ENCODE measurements at places on chromosomes 4 and X.

GRCh38 chr4:152103181-152103901, 342.5 kb upstream of the GATB start:
- DNase-seq: no peak

GRCh38 chrX:10988653-10989052, 122.5 kb upstream of the HCCS start:
- no peak for DNase-seq

DNA sequence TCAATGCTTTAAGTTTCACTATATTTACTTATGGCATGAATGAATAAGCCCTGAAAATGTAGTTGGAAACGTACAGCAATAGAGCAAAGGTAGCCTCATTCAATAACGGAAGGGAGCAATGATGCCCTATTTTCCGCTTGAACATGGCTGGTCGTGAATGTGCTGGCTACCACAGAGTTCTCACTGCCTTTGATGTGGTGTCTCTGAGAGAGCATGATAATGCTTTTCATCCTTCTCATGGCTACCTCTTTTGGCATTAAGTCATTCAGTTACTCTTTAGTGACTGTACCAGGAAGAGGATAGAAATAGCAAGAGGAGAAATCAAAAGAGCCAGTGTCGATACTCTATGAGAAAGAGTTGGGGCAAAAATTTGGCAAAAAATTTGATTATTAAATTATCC, 308.0 kb downstream of the PPP3CA start:
- DNase-seq: no peak

DNA sequence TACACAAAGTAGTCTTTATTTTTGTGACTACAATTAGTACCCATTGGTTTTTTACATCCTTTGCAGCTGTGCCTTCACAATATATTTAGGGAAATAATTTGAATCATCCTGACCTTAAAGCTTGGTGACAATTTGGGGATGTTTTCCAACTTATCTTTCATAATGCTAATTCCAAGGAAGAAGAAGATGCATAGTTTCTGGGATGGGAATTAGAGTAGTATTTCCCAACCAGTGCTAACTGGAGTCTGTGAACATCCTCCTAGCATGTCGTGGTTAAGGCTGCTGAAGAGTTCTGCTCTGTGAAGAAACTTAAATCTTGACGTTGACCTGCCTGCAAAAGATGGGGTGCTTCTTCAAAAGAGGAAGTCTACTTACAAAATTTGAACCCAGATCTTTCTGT, 173.5 kb downstream of the ANK2 start:
- DNase-seq: no peak

- DNase-seq: no peak
These were observed 472.9 kb upstream of the GRID2 start for GRCh38 chr4:91830681-91831395.

DNA sequence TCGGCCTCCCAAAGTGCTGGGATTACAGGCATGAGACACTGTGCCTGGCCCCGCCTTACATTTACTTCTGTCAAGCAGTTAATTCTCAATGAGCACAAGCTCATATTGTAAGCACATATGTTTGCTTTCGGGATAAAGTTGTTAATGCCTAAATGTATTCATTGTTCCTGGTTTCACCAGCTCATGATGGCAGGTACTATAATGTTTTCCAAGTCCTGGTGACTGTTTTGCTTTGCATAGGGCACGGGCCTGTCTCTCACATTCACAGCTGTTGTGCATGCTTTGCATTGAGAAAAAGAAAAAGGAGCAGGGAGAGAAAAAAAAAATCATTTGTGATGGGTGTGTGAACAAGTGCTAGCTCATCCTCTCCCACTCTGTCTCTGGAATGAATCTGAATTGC, 661.2 kb upstream of the TENM3 start:
- no peak for DNase-seq

GRCh38 chr4:152024881-152025280, 264.1 kb upstream of the GATB start:
- no peak for DNase-seq

GRCh38 chr4:116066711-116067245, 953.4 kb upstream of the NDST4 start:
- no peak for DNase-seq

GRCh38 chrX:45266456-45266855, 65.8 kb upstream of the DIPK2B start:
- no peak for DNase-seq

DNA sequence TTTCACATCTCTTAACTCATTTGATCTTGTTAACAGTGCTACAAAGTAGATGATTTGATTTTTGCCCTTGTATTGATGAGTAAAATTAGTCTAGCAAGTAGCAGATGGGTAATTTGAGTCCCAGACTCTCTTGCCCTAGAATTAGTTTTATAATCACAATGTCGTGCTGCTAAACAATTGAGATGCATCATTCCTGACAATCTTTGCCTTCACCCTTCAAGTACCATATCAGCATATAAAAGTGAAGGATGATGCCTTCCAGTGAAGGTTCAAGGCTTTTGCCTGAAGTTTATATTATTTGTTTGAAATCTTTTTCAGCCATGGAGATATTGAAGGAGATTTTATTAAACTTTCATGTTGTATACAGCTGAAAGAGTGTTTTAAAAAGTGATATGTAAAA, 141.4 kb downstream of the GRID2 start:
- DNase-seq: no peak

- DNase-seq: no peak
These were observed 10.8 kb downstream of the SLC10A7 start for GRCh38 chr4:146510942-146511341.

GRCh38 chr4:11287055-11287454, 141.6 kb downstream of the HS3ST1 start:
- no peak for DNase-seq

DNA sequence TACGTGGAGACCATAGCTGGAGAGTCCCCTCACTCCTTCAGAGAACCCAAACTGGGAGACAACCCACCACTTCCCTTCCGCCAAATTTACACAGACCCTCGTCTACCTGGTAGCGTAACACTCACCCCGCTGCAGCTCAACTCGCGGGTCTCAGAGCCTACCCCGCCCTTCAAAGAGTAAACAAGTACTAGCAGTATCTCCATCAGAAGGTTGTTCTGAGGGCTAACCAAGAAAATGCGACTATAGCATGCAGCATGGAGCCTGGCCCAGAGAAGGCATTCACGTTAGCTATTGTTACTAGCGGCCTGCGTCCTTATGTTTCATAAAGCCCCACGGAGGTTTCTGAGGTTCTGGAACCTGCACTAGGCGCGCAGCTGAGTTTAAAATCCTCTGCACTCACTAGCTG, 531 bp upstream of the MANBA start:
- DNase-seq: peak; percentile 15

DNA sequence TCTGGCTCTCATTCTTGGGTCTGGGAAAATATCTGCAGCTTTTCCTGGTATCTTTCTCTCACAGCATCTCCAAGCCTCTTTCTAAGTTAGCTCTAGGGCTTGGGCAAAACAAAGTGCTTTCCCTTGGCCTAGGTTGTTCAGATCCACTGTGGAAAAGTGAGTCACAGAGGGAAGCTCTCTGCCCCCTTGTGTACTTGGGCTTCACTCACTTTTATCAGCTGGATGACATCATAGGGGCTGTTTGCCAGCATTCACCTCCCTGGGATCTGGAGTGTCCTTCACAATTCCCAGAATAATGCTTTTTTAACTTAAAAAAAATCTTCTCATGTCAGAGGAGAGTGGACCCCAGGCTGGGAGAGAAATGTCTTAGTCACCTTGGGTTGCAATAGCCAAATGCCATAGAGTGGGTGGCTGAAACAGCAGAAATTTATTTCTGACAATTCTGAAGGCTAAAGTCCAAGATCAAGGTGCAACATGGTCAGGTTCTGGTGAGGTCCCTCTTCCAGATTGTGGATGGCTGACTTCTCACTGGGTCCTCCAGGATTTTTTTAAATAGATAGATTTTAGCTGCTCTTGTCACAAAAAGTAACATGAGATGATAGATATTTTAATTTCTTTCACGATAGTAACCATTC, 247.8 kb downstream of the SH2D1A start:
- DNase-seq: no peak

DNA sequence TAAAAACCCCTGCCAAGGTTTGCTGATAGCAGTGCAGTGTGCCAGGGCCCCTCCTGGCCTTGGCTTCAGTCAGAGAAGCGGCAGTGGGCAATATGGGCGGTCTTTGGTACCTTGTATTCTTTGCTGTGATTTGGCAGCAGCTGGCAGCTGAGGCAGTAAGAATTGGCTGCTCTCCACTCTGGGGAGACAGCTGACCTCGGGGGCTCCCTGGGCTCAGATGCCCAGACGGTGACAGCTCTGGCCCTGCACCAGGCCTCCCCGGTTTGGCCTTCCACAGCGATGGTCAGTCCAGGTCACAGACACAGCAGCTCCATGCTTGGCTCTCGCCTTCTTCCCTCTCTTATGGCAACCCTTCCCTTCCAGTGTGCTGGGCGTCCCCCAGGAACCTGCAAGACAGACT, 330.9 kb downstream of the BCOR start:
- peak; percentile 40 for DNase-seq

- DNase-seq: no peak
These were observed 324.3 kb upstream of the SLIT2 start for GRCh38 chr4:19927381-19927780.

DNA sequence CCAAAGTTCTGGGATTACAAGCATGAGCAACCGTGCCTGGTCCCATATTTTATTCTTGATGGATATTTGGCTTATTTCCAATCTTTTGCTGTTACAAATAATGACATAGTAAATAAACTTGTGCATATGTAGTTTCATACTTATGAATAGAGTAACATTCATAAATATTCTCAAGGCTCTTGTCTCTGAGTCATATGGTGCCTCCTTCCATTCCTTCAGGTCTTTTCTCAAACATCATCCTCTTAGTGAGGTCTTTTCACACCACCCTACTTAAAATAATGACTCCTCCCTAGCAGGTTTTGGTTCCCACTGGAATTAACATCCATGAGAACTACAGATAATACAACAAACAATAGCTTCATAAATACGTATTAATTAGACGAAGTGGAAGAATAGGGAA, 416.6 kb downstream of the IQCM start:
- no peak for DNase-seq

GRCh38 chr4:168651374-168651773, 154.5 kb downstream of the PALLD start:
- no peak for DNase-seq

Measured in heart left ventricle (tissue), 16 donors.